ENCODE measurements at places on chromosomes 7 and 10. TPM values are rescaled to one million over a fixed set of nuclear protein-coding genes. Genes with fewer than 3 reads are reported as not detected.

Gene GRID1
- total RNA-seq, result 2.7 TPM

Gene FRG2B
- total RNA-seq, result not detected

Gene BHLHA15
- not detected for total RNA-seq

Gene OR2A12
- total RNA-seq, result not detected

Gene GPR146
- total RNA-seq, result 17.3 TPM

Gene CDHR1
- total RNA-seq, result not detected

Gene PLXNA4
- total RNA-seq, result 19.7 TPM

Gene TNRC18
- 87.6 TPM for total RNA-seq

Gene SNX8
- total RNA-seq, result 17.8 TPM

Gene NRP1
- 47.6 TPM for total RNA-seq

Gene BBS9
- 11.2 TPM for total RNA-seq

Gene MARCHF5
- total RNA-seq, result 12.9 TPM

Gene CALY
- total RNA-seq, result 1.5 TPM

Gene MSS51
- 1.8 TPM for total RNA-seq

Measured in gastroesophageal sphincter (tissue), 4 donors.